ENCODE measurements at places on chromosomes 6 and 20. TPM values are rescaled to one million over a fixed set of nuclear protein-coding genes. Genes with fewer than 3 reads are reported as not detected.

GRCh38 chr6:31473780-31474761 lies 23.9 kb upstream of the MICB start:
- no peak for DNase-seq

DNA sequence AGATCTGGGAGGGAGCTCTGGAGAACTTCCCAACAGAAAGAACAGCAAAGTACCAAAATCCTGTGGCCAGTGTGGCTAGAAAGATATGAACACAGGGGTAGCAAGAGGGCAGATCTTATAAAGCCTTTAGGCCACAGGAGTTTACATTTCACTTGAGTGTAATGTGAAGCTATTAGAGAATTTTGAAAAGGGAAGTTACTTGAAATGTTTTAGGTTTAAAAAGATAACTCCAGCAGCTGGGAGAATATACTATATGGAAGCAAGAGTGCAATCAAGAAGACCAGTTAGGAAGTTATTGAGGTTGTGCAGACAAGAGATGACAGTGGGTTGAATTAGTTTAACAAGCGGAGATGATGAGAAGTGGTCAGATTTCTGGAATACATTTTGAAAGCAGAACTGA lies 7.9 kb downstream of the SUPT3H start:
- DNase-seq = no peak

DNA sequence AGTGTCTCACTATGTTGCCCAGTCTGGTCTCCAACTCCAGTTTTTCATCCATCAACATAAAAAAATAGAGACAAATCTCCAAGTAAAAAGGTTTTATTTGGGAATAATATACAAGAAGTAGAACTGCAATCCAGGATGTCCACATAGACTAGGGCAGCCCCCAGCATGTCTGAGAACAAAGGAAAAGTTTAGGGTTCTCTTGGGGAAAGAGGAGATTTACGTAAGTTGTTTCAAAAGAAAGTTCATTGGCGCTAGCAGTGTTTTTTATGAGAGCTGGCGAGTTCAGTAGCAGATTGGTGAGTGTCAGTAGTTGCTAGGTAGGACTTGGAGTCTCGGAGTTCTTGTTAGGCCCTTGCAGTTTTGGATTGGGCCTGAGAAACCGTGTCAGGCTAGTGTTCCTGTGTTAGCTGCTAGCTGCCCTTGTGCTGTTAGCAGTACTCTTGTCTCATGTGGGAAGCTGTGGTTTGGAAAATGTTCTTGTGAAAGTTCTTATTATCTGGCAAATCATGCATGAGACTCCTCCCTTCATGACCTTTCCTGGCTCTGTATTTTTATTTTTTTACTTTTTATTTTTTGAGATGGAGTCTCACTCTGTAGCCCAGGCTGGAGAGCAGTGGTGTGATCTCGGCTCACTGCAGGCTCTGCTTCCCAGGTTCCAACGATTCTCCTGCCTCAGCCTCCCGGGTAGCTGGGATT lies 24.7 kb downstream of the TTLL9 start:
- no peak for DNase-seq

GRCh38 chr6:97462031-97462430 lies 179.0 kb upstream of the MMS22L start:
- DNase-seq = no peak

The TDRD6 gene
- 0.05 TPM for total RNA-seq

- peak; percentile 78 for DNase-seq
These were observed 6.4 kb downstream of the CASS4 start for GRCh38 chr20:56418385-56418861.

DNA sequence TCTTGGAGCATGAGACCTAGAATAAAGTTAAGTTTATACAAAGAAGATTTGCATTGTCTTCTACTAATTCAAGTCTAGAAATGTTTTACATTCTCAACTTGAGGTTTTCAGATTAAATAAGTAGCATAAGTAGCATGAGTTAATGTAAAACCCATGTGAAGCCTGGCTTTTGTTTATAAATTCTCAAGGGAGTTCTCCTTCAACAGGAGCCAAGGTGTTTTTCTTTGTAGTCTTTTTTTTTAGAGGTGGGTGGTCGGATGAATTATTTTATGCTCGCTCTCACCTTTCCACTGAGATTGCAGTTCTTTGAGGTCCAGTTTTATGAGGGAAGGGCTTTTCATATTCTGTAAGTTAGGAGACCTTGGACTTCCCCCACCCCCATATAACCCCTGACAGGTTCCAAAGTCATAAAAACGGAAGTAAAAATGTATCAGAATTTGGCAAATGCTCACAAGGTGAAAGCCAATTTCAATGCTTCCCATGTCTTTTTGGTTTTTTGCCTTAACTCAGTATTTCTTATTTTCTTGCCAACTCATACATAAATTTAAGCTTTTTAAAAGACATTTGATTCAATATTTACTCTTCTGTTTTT lies 244.3 kb upstream of the ASCC3 start:
- no peak for DNase-seq

DNA sequence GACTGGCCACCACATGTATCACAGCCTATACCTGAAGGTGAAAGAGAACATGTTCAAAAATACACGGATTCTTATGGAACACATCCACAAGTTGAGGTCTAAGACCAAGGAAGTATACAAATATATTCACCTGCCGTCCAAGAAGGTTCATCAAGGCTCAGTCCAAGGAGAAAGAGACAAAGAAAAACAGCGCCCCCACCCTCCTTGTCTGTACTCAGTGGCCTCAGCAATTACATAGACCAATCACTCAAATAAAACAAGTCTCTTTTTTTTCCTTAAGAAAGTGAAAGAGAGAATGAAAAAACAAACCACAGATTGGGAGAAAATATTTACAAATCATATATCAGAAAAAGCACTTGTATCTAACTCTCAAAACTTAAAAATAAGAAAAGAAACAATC lies 19.5 kb downstream of the CPXM1 start:
- no peak for DNase-seq

GRCh38 chr6:25366903-25367545 lies 87.8 kb downstream of the CARMIL1 start:
- peak; percentile 30 for DNase-seq

DNA sequence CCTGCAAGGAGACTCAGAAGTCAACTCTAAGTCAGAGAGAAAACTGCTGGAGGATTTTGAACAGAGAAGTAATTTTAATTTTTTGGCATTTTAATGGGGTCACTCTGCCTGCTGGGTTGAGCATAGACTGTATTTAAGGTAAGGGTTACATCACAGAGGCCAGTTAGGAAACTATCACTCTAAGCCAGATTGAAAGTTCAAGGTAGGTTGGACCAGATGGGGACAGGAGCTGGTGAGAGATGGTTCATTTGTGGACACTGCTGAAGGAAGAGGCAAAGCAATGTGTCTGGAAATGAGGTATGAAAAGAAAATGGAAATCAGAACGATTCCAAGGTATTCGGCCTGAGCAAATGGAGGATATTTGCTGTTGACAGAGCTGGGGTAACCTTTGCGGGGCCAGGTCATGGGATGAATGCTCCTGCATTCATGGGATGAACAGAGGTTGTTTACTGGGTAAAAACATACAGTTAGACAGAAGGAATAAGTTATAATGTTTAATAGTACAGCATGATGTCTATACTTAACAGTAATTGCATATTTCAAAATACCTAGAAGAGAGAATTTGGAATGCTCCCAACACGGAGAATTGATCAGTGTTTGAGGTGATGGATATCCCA lies 26.9 kb downstream of the FRK start:
- no peak for DNase-seq

The PRSS16 gene
- total RNA-seq = 0.25 TPM

GRCh38 chr6:109791301-109791700 lies 100.2 kb downstream of the FIG4 start:
- no peak for DNase-seq

The LY6G6D gene
- total RNA-seq = not detected

DNA sequence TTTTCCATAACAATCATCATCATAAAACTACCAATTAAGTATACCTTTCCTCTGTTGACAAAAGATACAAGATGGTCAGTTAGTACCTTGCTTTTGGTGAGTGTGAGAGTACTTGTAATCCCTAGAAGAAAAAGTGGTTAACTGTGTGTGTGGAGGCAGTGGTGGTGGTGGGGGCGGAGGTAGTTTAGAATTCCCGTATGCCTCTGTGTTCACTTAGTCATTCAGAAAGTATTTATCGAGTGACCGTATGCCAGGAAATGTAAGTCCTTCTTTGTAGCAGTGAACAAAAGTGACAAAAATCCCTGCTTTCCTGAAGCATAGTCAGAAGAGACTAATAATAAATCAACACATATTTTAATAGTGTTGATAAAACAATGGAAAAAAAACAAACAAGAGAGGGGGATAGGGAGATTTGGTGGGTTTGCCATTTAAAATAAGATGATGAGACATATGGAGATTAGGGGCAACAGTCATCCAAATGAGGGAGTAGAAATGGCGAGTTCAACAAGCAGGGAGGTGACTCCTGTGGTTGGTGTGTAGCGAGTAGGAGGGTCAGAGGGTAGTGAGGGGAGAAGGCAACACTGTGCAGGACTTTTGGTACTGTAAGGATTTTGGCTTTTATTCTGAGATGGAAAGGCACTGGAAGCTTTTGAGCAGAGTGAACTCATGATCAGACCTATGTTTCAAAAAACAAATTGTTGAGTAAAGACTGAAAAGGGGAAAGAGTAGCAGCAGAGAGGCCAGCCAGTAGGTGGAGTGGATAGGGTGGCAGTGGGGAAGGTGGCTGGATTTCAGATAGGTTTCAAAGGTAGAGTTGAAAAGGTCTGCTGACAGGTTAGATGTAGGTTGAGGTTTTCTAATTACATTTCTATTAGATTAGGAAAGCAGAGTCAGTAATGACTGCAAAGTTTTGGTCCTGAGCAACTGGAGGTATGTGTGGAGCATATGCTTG lies 40.3 kb upstream of the SIM1 start:
- no peak for DNase-seq

The SUPT3H gene
- 20.6 TPM for total RNA-seq

The HLA-DQA2 gene
- 1.1 TPM for total RNA-seq

- DNase-seq = no peak
These were observed 62.7 kb downstream of the EDN3 start for GRCh38 chr20:59363101-59363500.

- DNase-seq = no peak
These were observed 10.5 kb upstream of the TOP1 start for GRCh38 chr20:41018153-41018552.

GRCh38 chr20:19741924-19742323 lies 16.1 kb upstream of the RIN2 start:
- DNase-seq = no peak

DNA sequence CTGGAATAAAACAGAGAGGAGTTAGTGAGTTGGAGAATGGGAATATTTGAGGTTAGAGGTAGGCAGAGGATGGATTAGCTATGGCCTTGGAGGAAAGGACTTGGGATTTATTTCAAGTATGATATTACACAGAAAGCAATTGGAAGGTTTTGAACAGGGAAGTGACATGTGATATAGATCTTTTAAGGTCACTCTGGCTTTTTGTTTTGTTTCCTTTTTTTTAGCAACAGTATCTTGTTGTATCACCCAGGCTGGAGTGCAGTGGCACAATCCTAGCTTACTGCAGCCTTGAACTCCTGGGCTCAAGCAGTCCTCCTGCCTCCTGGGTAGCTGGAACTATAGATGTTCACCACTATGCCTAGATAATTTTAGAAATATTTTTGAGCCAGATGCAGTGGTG lies 190.3 kb downstream of the UTRN start:
- DNase-seq = no peak

GRCh38 chr6:136720045-136720770 lies 72.1 kb downstream of the MAP3K5 start:
- no peak for DNase-seq

- no peak for DNase-seq
These were observed 13.8 kb downstream of the KCNQ5 start for GRCh38 chr6:72635636-72636035.

GRCh38 chr20:46084805-46085178 lies 5.0 kb downstream of the NCOA5 start:
- DNase-seq = no peak

- no peak for DNase-seq
These were observed 207.9 kb upstream of the EYA4 start for GRCh38 chr6:133033263-133033662.

DNA sequence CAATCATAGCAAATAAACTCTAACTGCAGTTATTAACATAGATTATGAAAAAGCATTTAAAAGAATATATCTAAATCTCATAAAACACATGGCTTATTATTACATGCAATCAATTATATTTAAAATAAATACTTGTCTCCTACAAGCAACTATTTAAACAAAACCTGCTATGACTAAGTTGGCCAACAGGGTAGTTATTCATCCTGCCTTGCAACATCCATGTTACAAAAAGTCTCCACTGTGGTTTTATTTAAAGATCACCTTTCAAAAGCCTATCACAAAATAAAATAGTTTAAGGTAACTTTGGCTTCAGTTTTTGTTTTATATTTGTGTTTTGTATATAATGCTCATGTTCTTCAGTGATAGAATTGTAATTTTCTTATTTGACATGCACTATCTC lies 1127.0 kb upstream of the MAP3K7 start:
- no peak for DNase-seq

DNA sequence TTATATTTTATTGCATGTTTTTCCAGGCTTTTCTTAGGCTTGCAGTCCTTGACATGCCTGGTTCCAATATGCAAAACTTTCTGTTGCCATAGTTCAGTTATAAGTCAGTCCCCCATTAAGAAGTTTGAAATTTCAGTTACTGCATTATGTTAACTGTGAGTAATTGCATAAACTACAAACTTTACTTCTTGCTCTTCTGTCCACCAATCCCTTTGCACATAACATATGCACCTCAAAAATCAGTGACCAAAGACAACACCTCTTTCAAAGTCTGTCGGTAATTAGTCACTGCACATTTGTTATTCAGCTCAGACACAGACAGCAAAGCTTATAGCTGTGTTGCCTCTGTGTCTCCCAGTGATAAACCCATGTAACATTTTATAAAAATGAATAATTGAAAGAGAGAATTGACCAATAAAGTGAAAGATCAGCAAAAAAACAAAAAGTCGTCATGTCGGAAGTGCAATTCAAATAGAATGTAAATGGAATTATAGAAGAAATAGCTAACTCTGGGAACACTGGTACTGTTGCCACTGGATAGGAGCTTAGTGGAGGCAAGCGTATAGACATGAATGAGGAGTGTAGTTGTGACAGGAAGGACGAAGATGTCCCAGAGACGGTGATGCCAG lies 50.3 kb upstream of the BTBD3 start:
- DNase-seq = no peak

DNA sequence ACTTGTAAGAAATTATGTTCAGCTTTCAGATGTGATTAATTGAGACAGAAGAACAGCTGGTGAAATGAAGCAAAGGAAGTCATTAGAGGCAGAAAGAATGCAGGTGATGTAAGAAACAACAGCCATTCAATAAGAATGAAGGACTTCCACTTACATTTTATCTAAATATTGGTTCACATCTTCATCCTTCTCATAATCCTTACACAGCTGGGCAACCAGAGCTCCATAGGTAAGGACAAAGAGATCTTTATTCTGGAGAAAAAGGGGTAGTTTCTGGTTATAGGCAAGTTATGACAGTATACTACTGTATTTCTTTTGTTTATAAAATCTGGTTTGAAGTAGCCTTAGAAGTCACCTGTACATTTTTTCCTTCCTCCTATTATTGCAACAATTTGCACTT lies 2.3 kb downstream of the TRAPPC3L start:
- no peak for DNase-seq

GRCh38 chr6:112040956-112041355 lies 12.9 kb upstream of the CCN6 start:
- no peak for DNase-seq

The SFTA2 gene
- not detected for total RNA-seq
